Pulmonary artery endothelial cell (primary cell): ENCODE measurements at places on chromosomes 5 and 9. TPM values are rescaled to one million over a fixed set of nuclear protein-coding genes. Genes with fewer than 3 reads are reported as not detected.

PCBD2 gene
- total RNA-seq: 4.6 TPM in 2 replicates

PCDHB15 gene
- total RNA-seq: 0.26 and 0.95 TPM in 2 replicates

KIAA1958 gene
- 0.79 and 2.1 TPM in 2 replicates for total RNA-seq

SLC34A3 gene
- not detected in 2 replicates for total RNA-seq

SLC45A2 gene
- total RNA-seq: 0.13 TPM in 1 of 2 replicates, not detected in the other

BSPRY gene
- total RNA-seq: under 0.01 TPM in 1 of 2 replicates, not detected in the other

CARTPT gene
- total RNA-seq: not detected in 2 replicates

AOPEP gene
- total RNA-seq: 19.2 and 36.1 TPM in 2 replicates

OBP2B gene
- total RNA-seq: not detected in 2 replicates

TMEM174 gene
- 0.07 TPM in 1 of 2 replicates, not detected in the other for total RNA-seq

PPIC gene
- total RNA-seq: 41.3 and 52.2 TPM in 2 replicates
